ENCODE measurements at places on chromosomes 2 and 18. TPM values are rescaled to one million over a fixed set of nuclear protein-coding genes. Genes with fewer than 3 reads are reported as not detected.
A peak's percentile ranks its signal among the peaks of the same experiment; 100 is the strongest.

DNA sequence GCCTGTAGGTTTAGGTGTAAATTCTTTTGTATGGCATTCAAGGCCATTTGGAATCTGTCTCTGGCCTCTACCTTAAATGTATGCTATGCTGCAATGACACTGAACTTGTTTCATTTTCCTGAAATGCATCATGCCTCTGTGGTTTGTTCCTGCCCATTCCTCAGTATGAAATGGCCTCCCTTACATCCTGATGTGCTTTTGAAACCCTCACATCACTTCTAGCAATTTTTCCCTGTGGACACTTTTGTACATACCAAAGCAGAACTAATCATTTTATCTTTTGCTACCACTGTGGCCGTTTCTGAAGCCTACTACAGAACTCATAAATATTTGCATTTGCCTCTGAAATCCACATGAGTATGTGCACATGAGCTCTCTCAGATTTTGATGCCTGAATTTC lies 557.2 kb downstream of the ERBB4 start:
- no peak for DNase-seq

The TPGS2 gene
- total RNA-seq = 93.5 TPM

- DNase-seq = no peak
These were observed 151.3 kb upstream of the SLC39A10 start for GRCh38 chr2:195505701-195506100.

- no peak for DNase-seq
These were observed at the start of gene RFTN2 for GRCh38 chr2:197675246-197675645. Gene RFTN2, minus strand, starts transcription at chr2:197675587. Its CDS starts 129 bp downstream, at chr2:197675458.

The REEP1 gene
- total RNA-seq = 1.8 TPM

DNA sequence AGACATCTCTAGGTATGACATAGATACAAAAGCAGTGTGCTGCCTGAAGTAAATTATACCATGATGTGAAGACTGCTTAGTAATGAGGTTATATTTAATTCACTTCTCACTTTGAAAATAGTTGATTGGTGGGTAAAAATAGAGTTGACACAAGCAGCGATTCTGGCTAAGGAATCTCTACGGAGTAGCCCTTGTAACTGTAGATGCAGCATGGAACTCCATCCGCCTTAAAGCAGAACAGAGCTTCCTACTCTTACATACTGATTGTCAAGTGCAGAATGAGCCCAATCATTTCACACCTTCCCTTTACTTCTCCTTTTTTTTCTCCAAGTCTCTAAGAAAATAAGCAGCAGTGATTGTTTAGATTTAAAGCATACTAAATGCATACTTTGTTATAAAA lies 1594.6 kb upstream of the SLC39A10 start:
- DNase-seq = no peak

GRCh38 chr2:236959876-236960275 lies 125.8 kb upstream of the COPS8 start:
- no peak for DNase-seq

The PPP1R1C gene
- total RNA-seq = 5.8 TPM

The CLHC1 gene
- 38.0 TPM for total RNA-seq

The TDRD15 gene
- total RNA-seq = not detected

DNA sequence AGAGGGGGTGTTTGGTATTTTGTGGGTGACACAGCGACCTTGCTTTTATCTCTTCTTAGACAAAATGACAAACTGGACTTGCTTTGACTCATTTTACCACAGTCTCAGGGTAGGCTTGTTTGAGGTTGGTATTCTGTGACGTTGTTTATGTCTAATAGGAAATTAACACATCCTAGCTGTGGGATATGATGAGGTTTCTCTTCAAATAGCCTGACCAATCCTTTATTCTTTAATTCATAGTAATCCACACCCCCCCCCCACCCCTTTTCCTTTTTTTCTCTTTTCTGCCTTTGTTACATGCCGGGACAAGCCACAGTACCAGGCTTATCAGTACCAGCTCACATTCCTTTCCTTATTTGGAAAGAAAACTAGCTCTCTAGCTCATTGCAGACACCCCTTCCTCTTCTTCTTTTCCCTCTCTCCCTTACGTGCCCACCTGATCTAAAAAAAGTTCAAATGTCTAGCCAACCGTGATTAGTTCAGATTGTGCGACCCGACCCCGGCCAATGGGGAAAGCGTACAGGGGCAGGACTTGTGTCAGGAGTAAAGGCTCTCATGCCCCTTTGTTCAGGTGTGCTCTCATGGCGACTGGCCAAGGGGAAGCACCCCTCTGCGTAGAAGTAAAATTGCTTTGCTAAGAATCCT lies 52.2 kb upstream of the PTPRM start:
- no peak for DNase-seq

The CD8B2 gene
- total RNA-seq = not detected

DNA sequence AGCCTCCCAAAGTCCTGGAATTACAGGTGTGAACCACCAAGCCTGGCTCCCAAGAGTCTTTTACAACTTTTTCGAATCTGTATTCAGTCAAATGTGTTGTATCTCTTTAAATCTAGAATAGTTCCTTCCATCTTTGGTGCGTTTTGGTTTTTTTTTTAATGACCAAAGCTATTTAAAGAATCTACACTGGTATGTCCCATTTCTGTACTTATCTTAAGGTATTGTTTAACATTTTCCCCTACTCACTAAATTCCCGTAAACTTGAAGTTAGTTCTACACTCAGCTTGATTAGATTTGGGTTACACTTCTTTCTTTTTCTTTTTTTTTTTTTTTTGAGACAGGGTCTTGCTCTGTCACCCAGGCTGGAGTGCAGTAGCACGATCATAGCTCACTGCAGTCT lies 63.8 kb downstream of the TMEM237 start:
- no peak for DNase-seq

DNA sequence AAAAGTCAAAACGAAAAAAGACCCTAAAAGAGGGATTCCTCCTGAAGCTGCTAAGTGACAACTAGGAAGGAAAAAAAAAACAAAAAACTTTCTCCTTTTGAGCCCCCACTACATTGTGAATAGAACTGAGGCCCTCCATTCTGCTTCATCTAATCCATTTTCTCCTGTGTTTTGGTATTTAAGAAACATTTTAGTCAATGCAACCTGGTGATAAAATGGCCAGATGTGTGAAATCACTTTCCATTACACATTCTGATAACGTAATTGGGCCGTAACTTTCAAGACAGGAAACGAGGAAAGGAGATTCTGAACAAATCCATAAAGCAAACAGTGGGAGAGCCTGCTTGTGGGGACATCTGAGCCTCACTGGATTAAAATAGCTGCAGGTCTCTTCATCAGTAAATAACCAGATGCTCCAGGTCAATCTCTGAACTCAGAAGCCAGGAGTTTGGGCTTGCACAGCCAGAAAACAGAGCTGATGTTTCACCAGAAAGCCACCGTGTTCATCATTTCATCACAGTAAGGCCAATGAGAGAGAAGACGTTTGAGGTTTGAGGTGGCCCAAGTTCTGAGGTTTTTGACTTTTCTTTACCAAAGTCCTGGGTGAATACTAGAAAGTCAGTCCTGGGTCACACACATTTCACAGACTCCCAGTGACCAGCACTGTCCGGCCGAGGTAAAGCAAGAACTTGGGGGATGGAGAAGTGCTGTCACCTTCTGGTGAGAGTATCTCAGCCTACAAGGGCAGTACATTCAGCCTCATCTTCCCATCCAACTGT lies 47.8 kb downstream of the TGFA start:
- no peak for DNase-seq

The CTNNA2 gene
- 5.1 TPM for total RNA-seq

DNA sequence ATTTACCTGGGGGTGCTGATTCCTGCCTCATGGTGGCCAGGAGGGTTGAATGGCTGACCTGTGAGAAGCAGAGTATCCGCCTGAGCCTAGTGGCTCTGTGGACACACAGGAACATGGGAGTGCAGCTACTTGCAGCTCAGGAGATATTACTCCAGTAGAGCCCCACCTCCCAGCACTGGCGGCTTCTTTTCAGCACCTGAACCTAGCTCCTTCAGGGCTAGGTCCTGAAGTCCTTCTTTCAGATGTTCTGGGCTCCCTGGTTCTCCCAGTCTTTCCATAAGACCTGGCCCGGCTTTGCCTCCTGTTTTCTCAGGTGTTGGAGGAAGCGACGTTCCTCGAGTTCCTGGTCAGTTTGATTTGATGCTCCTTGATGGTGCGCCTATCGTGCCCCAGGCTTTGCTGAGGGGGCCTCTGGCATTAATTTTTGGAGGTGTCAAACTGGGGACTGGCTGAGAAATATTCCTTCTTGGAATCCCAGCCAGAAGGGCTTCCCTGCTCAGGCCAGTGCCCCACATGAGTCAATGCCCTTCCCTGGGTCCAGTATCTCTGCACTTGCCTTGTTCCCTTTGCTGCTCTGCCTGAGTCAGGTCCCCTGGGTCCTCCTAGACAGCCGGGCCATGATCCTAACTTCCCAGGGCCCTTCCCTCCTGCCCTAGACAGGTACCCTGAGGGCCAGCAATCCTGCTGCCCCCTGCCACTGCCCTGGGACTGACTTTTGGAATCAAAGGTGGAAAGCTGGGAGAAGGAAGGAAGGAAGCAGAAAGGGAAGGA lies 110.7 kb upstream of the HAAO start:
- DNase-seq = no peak

GRCh38 chr2:10910625-10911024 lies 1.1 kb upstream of the KCNF1 start:
- no peak for DNase-seq

DNA sequence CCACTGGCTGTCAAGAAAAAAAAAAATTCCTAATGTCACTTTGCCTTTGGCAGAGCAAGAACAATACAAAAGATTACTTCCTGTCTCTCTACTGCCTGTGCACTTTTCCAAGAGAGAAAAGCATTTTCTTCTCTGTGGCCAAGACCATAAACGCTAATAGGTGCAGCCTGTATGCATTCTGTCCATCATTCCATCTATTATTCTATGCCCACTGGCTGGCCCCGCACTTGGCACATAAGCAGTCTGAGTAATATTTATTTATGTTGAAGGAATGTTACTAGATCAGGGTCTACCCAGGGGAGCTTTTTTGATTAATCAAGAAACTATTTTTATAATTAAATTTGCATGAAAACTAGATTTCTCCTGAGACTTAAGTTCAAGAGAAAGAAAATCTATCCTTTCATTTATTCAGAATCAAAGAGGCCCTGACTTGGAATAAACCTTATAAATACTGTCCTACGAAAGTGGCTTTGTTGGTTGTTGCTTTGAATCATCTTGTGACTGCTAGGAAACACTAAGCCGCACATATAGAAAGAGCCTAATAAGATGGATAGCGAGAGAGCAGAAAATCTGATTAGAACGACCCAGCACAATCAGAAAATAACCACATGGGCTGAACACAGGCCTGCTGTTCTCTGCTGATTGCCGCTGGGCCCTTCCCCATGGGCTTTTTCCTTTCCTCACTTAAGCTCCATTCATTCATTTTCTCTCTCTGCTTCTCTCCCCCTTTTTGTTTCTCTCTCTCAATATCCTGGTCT lies 59.4 kb downstream of the MMADHC start:
- no peak for DNase-seq

The VIL1 gene
- 0.54 TPM for total RNA-seq

GRCh38 chr2:217222309-217222910 lies 362.5 kb upstream of the TNP1 start:
- DNase-seq = no peak

- no peak for DNase-seq
These were observed 65.2 kb upstream of the FIGN start for GRCh38 chr2:163800951-163801381.

- DNase-seq = no peak
These were observed 172.0 kb downstream of the SLC4A10 start for GRCh38 chr2:161796192-161796591.

The CDK15 gene
- 6.8 TPM for total RNA-seq

GRCh38 chr2:2822143-2822542 lies 491.1 kb upstream of the MYT1L start:
- DNase-seq = no peak

The THOC1 gene
- 68.7 TPM for total RNA-seq

DNA sequence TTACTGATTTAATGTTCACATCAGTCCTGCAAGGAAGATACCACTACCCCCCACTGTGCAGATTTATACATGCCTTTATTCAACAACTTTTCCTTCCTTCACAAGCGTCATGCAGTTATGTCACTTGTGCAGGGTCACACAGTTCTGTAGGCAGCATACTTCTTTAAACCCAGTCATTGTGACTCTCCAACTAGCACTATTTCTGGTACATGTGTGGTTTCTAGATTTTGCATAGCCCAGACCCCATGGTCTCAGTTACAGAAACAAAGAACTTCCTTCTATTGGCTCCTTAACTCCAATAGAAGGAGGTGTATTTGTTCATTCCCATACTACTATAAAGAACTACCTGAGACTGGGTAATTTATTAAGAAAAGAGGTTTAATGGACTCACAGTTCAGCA lies 333.1 kb downstream of the ZNF516 start:
- DNase-seq = no peak

The C2orf81 gene
- total RNA-seq = 8.8 TPM

DNA sequence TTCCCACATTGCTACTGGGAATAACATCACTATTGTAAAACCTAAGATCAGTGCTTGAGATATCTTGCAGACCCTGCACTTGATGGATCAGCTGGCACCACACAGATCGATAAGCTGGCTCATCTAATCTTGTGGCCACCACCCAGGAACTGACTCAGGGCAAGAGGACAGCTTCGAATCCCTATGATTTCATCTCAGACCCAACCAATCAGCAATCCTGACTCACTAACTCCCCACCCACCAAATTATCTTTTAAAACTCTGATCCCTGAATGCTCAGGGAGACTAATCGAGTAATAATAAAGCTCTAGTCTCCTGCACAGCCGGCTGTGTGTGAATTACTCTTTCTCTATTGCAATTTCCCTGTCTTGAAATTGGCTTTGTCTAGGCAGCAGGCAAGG lies 11.3 kb upstream of the TEX44 start:
- DNase-seq = no peak

The RAB17 gene
- total RNA-seq = 11.0 TPM

GRCh38 chr18:56161566-56162260 lies 476.7 kb downstream of the TXNL1 start:
- no peak for DNase-seq

- no peak for DNase-seq
These were observed 28.3 kb upstream of the NTSR2 start for GRCh38 chr2:11698009-11698922.

The SERPINB10 gene
- not detected for total RNA-seq

GRCh38 chr2:190343536-190344275 lies at the start of gene INPP1:
Gene INPP1, plus strand, starts transcription at chr2:190343589. Its CDS starts 16,514 bp downstream, at chr2:190360103.
- peak; percentile 42 for DNase-seq

DNA sequence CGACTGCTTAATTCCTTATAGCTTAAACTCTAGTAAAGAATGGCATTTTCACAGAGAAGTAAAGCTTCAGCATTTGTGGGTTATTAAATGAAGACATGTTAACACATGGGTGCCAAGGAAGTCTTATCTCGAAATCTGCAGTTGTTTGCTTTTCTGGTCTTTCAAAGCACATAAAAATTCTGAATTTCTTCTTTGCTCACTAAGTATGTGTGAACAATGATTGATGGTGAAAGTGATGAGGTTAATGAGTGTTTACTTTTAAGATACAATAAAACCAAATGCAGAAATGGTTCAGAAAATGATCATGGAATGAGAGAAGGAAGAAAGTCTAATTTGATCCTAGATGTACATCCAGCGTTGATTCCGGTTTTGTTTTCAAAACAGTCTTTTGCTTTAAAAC lies 234.6 kb upstream of the RAB12 start:
- DNase-seq = no peak
